ENCODE measurements at places on chromosomes 2 and 18.

DNA sequence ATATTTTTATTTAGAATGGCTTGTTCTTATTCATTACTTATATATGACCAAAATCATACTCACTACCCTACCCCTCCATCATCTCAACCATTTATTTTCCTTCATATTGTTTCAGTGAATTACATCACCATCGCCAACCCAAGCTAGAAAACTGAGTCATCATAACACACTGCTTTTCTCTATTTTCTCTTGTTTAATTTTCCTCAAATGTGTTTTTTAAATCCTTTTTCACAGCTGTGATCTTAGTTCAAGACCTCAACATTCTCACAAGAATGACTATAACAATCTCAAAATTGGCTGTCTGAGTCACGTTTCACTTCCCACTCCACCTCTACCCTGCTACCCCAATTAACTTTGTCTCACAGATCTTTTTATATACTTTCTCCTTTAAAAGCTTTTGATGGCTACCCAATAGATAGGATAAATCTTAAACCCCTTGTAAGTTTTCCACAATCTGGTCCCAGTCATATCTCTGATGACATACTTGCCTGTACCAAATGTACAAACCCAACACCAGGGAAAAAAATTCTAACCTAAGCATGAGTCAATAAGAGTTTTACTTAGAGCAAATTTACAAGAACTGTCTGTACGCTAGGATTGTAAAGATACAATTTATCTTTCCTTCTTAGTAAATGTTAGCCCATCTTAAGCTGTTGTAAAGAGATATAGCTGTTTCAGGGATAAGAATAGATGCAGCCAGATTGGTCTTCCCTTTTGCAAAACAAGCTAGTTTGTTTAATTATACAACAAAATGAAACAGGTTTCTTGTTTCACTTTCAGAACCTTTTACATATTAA lies 635.1 kb upstream of the SLC39A10 start:
- no peaks in the 10 kb centered on the region for H3K27me3 ChIP-seq
- no peaks in the 10 kb centered on the region for H3K36me3 ChIP-seq
- H3K4me3 ChIP-seq: no peak overlapping the region
- H3K27ac ChIP-seq: no peak overlapping the region

DNA sequence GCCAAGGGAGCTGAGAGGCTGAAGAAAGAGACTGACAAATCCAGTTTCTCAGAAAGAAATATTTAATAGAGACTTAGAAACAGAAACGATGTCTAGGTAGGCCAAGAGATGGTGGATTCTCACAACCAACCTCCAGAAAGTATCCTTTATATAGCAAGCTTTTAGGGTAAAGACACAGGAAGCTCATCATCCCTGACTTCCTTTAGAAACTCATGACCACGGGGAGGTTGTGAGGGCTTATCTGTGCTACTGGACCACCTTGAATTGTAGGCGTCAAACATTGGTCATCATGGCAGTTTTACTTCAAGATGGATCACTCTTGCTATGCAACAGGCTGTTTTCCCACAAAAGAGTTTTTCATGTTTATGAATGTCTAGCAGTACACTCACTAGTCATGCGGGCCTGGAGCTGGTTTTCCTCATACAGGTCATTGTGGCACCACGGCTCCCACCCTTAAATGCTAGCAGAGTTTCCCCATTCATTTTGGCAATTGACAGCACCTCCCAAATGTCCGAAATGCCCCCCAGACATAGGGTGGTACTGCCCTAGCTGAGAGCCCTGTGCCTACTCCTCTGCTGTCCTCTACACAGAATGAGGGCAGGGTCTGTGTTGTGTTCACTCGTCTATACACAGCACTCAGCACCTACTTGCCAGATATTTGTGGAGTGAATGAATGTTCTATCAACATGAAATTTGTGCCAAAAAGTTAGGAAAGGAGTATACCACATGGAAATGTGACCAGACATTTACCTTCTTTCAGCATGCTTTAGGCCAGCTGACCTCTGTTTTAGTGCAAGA lies 89.0 kb downstream of the TMEM247 start:
- peaks cover 95% of the 10 kb centered on the region for H3K4me1 ChIP-seq
- no peak overlapping the region for H3K4me3 ChIP-seq
- no peaks in the 10 kb centered on the region for H3K36me3 ChIP-seq
- peak overlapping the region; percentile 85 for H3K27ac ChIP-seq
- no peaks in the 10 kb centered on the region for H3K27me3 ChIP-seq
- DNase-seq: no peak

DNA sequence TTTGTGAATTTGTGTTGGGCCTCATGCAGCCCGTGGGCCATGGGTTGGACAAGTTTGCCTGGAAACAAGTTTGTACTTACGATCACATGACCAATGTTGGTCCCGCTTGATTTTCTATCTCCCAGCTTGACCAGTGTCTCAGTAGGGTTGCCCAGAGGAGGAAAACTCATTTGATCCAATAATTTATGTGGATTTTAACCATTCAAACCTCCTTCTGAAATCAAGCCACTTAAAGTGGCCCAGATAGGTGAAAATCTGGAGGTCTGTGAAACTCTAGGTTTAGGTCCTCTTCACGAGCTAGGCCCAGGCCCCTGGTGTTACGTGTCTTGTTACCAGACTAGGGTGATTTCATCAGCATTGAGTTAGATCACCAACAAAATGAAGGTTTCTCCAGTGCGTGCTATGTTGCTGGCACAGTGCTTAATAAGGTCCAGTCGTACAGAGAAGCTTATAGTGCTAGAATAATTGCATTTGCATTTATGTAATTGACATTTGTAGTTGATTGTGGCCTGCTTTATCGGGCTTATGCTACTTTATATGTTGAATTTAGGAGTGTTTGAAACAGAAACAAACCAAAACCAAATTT lies 4.4 kb downstream of the ACTR2 start:
- H3K36me3 ChIP-seq: peaks cover 3% of the 10 kb centered on the region
- H3K4me3 ChIP-seq: no peak overlapping the region
- H3K4me1 ChIP-seq: peaks cover 35% of the 10 kb centered on the region

GRCh38 chr2:118683460-118683859 lies 164.0 kb downstream of the EN1 start:
- no peak overlapping the region for H3K4me3 ChIP-seq
- H3K36me3 ChIP-seq: no peaks in the 10 kb centered on the region
- no peak overlapping the region for H3K27ac ChIP-seq

DNA sequence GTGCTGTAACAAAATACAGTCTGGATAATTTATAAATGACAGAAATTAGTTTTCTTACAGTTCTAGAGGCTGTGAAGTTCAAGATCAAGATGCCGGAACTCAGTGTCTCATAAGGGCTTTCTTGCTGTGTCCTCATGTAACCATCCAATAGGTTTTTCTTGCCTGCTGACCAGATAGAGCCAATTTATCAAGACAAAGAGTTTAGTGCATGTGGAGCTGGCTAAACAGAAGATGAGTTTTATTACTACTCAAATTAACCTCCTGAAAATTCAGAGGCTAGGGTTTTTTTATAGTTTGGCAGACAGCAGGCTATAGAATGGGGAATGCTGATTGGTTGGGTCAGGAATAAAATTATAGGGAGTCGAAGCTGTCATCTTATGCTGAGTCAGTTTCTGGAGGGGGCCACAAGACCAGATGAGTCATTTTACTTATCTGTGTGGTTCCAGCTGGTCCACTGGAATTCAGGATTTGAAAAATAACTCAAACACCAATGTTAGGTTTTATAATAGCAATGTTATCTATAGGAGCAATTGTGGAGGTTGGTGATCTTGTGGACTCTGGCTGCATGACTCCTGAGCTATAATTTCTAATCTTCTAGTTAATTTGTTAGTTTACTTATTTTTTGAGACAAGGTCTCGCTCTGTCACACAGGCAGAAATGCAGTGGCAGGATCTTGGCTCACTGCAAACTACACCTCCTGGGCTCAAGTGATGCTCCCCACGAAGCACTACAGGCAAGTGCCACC lies 3.2 kb upstream of the PDK1 start:
- H3K27ac ChIP-seq: no peak overlapping the region
- H3K36me3 ChIP-seq: no peaks in the 10 kb centered on the region
- H3K4me3 ChIP-seq: no peak overlapping the region
- H3K27me3 ChIP-seq: no peaks in the 10 kb centered on the region
- no peak for DNase-seq
- peaks cover 8% of the 10 kb centered on the region for H3K4me1 ChIP-seq

- no peaks in the 10 kb centered on the region for H3K4me1 ChIP-seq
- H3K4me3 ChIP-seq: no peak overlapping the region
- DNase-seq: no peak
- H3K36me3 ChIP-seq: no peaks in the 10 kb centered on the region
- H3K27me3 ChIP-seq: no peaks in the 10 kb centered on the region
- H3K27ac ChIP-seq: no peak overlapping the region
Measured at GRCh38 chr2:111244864-111245263, 124.2 kb downstream of the BCL2L11 start.

DNA sequence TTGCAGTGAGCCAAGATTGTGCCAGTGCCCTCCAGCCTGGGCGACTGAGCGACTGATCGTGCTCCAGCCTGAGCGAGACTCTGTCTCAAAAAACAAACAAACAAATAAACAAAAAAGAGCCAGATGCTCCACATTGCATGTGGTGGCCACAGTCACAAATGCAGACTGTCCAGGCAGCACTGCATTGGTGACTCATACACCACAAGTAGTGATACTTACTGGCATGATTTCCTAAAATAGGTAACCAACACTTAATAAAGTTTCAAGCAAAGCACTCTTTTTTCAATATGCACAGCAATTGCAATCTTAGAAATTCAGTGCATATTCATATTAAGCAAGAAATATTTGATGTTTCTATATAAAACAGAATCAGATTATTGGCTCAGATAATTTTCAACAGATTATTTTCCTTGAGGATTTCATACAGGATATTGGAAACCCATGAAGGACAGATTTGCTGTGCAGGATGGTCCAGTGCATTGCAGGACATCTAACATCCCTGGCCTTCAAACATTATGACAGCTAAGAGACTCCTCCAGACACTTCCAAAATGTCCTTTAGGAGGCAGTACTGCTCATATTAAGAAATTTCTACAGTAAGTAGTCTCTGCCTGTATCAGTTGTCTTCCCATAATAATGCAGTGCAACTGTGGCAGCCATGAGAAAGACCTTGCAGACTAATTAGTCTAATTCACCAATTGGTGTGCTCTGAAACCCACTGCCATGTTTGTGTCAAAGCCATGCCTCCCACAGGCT lies 10.5 kb upstream of the SLC1A4 start:
- peak overlapping the region; percentile 85 for H3K27ac ChIP-seq
- no peaks in the 10 kb centered on the region for H3K36me3 ChIP-seq
- peaks cover 22% of the 10 kb centered on the region for H3K4me1 ChIP-seq
- peak; percentile 39 for DNase-seq

- no peaks in the 10 kb centered on the region for H3K36me3 ChIP-seq
- H3K27me3 ChIP-seq: no peaks in the 10 kb centered on the region
- no peak overlapping the region for H3K4me3 ChIP-seq
- H3K27ac ChIP-seq: no peak overlapping the region
- H3K4me1 ChIP-seq: no peaks in the 10 kb centered on the region
Measured at GRCh38 chr2:200131307-200131706, 175.2 kb upstream of the SPATS2L start.

DNA sequence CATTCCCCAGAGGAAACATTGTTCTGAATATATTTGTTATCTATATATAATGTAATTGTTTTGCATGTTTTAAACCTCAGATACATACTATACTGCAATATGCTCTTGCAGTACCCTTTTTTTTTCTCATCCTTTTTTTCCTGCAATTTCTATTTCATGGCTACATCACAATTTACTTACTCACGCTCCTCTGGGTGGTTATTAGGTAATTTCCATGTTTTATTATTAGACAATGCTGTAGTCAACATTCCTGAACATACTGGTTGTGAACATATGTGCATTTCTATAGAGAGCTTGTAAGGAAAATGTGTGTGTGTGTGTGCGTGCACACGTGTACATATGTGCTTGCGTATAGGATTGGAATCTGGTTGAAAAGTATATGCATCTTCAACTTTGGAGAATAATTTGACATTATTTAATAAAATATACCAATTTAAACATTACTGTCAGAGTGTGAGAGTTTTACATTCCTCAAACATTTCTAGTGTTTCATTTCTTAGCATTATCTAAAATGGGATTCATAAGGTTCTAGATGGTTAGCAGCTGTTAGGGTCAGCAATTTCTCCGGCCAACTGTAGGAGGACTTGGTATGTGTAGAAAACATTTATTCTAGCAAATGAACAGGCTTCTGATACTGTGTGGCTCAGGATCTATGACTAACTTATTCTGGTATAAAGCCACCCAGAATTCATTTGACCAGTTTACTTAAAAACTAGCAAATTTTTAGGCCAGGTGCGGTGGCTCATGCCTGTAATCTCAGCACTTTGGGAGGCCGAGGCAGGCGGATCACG lies 22.4 kb downstream of the NCOA1 start:
- DNase-seq: no peak
- no peak overlapping the region for H3K4me3 ChIP-seq
- peaks cover 50% of the 10 kb centered on the region for H3K4me1 ChIP-seq
- no peaks in the 10 kb centered on the region for H3K36me3 ChIP-seq
- H3K27me3 ChIP-seq: no peaks in the 10 kb centered on the region

DNA sequence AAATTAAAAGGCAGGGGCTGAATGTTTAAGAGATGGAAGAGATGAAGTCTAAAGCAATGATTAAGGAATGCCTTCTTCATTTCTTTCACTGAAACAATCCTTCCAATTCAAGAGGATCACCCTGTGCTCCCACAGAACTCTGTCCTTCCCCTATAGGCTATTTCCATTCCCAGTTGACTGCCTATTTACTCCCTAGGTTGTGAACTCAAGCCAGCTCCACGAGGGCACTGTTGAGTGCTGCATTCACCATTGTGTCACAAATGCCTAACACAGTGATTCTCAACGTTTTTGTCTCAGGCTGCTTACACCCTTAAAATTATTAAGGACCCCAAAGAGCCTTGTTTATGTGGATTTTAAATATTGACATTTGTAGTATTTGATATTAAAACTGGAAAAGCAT lies 112.4 kb downstream of the AOX1 start:
- no peak overlapping the region for H3K4me3 ChIP-seq
- no peaks in the 10 kb centered on the region for H3K27me3 ChIP-seq
- H3K4me1 ChIP-seq: no peaks in the 10 kb centered on the region
- no peak overlapping the region for H3K27ac ChIP-seq
- H3K36me3 ChIP-seq: no peaks in the 10 kb centered on the region
- DNase-seq: no peak

DNA sequence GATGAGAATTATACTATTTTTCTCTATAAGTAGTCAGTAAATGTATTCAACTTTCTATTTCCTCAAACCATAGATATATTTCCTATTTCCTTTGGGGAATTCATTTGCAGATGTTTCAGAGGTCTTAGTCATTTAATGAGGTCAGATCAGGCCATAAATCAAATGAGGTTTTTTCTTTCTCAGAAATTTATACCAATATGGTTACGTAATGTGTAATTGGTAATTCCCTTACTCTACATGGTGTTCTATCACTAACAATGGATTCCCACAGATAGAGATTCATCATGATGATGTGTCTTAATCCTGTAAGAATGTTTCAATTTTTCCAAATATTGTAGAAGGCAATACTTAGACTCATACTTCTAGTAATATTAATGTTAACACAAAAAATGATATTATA lies 108.0 kb downstream of the DPP4 start:
- no peaks in the 10 kb centered on the region for H3K36me3 ChIP-seq
- no peak overlapping the region for H3K27ac ChIP-seq
- no peaks in the 10 kb centered on the region for H3K4me1 ChIP-seq
- H3K27me3 ChIP-seq: no peaks in the 10 kb centered on the region
- no peak for DNase-seq
- H3K4me3 ChIP-seq: no peak overlapping the region
